ENCODE measurements at places on chromosomes 6 and 20. TPM values are rescaled to one million over a fixed set of nuclear protein-coding genes. Genes with fewer than 3 reads are reported as not detected.

- no peak for DNase-seq
Measured at GRCh38 chr6:121548131-121548530, 112.7 kb downstream of the GJA1 start.

DNA sequence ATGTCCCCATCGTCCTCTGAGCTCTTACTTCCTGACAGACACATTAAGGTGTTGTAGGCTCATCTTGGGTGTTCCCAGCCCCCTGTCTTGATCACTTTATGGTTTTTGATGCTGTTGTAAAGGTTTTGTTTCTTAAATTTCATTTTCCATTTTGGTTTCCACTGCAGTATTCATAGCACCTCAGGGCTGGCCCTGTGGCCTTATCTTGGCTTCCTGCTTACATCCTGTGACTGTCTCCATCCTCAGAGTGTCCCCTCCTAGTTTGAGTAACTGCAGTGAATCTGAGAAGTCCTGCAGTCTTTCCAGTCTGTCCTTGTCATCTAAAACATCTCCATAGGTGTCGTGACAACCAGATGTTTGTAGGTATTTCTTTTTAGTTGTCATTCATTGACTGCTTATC, 50.9 kb downstream of the JARID2 start:
- DNase-seq, result no peak

DNA sequence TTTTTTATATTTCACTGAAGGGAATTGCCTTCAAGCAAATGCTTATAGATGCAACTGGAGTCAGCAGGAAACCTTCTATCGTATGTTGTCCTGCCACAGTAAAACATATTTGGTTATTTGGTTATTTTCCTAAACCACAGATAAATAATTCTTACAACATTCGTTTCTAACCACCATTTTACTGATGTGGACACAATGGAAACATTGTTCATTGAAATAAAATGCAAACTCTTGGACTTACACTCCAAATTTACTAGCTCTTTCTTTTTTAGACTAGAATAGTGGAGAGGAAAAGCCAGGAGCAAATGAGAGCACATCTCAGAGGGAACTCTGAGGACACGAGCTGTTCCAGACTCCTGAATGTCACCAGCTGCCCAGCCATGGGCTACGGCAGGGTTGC, 114.8 kb downstream of the RPS12 start:
- DNase-seq, result no peak

- no peak for DNase-seq
Measured at GRCh38 chr6:56289721-56290120, 42.3 kb upstream of the COL21A1 start.

- no peak for DNase-seq
Measured at GRCh38 chr6:114524081-114524480, 181.3 kb upstream of the HS3ST5 start.

DNA sequence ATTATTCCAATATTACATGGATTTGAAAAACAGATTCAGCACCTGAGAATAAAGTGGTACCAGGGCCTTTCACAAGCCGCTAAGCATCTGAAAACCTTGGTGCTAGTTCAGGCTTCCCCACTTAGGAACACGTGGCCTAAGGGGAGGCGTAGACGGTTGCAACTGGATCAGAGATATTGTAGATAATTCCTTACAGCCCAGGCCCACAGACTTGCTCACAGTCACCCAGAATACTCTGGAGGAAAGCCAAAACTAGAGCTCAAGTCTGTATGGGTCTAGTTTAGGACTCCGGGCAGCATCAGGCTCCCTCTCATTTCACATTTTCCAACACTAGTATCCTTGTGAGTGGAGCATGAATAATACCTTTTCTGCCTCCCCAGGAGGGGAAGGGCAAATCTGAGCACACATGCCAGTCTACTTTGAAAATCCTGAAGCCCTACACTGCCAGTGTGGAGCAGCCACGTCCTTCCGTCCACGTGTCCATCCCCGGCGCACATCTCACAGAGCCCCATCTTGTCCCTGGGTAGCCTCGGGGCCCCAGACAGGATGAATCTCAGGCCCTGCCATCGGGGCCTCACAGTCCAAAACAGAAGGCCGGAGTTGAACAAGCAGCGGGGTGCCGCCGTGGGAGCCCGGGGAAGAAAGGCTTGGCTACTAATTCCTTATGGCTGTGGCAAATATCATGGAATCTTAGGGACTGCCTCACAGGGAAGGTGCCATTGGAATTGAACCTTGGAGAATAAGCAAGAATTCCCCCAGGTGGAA, 299.3 kb downstream of the NRN1 start:
- DNase-seq, result no peak

- no peak for DNase-seq
Measured at GRCh38 chr6:64041373-64041772, 405.8 kb downstream of the PHF3 start.

DNA sequence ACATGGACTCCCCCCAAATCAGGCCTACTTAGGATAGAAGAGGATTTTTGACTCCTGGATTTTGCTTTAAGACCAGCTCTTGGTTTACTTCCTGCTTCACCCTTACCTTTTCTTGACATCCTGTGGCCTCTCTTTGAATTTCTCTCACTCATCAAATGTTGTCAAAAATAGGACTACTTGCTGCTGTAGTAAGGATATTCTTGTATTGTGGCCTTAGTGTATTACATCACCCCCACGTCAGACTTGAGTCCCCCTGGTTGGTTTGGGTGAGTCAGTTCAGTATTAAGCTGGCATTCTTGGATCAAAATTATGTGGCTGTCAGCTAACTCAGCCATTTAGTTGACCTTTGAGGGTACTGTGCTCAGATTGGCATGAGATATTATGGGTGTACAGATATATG, 1.1 kb downstream of the TPX2 start:
- DNase-seq, result no peak

BEND6 gene
- 5.2 TPM for polyA plus RNA-seq

GRCh38 chr6:137264311-137265075, 45.3 kb upstream of the IFNGR1 start:
- no peak for DNase-seq

GRCh38 chr6:25431306-25431974, 152.3 kb downstream of the CARMIL1 start:
- no peak for DNase-seq

DNA sequence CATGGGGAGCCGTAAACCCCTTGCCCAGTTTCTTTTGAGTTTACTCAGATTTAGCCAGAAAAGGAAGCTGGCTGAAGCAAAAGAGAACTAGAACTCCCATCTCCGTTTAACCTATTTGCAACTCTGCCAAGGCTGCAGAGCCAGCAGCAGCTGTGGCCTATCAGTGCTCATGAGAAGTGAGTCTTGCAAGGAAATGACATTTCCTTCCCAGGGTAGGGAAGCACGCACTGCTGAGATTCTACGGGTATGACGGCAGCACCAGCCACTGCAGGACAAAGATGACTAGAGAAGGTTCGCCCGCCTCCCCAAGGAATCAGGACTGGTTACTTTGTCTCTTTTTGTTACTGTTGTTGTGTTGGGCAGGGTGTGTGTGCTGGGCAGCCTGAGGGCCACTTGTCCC, 47.6 kb downstream of the PPP1R3G start:
- DNase-seq, result peak; percentile 70

BMP7 gene
- 0.07 TPM for polyA plus RNA-seq

PPP1R14C gene
- polyA plus RNA-seq, result 0.30 TPM

GRCh38 chr6:45698046-45698445, 317.6 kb downstream of the CLIC5 start:
- DNase-seq, result no peak

MAS1 gene
- polyA plus RNA-seq, result 0.32 TPM

DNA sequence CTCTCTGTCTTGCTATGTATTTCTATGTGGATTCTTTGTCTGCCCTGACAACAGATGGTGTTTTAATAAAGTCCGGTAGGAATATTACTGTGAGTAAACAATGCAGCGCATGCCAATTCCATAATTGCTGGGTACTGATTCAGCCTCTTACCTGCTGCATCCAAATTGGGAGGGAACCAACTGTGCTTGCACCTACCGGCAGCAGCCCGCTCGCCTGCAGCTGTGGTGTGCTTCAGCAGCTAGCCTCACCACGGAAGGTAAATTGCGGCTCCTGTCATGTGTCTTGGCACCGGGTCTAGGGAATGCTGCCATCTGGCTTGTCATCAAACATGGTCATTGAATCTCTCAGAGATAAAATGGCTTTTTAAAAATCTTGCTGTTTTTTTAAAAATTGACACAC, 704.8 kb upstream of the SLC35B3 start:
- DNase-seq, result peak; percentile 9

DNA sequence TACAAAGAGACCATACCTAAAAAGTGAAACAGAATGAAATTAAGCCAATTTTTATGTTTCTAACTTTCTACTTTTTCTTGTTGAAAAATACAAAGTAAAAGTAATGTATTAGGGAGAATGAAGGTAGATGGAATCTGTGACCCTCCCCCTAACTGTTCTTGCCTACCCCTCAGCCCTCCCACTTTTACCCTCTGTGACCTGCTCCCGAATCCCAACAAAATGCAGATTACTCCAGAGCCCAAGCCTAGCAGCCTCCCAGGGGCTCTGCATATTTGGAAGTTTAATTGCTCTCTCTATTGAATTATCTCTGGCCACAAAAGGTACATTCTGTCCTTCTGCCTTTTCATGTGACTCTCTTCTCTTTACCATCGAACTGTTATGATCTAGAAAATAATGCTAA, 201.5 kb downstream of the PKHD1 start:
- DNase-seq, result no peak

DNA sequence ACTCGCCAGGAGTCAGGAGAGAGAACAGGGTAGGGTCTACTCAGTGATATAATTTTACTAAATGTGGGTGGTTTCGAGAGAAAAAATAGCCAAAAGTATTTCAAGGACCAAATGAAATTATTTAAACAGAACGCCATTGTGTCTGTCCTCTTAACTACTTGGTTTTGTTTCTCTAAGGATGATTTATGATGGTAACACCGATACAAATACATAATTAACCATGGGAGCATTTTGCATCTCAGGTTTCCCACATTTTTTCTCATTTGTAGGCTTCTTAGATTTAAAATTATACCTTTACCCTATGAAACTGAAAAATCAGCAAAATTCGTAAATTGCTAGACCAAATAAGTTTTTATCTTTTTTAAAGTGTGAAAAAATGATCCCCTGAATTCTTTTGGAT, 188.2 kb downstream of the ZFP64 start:
- no peak for DNase-seq

SNRPB gene
- polyA plus RNA-seq, result 41.6 TPM

- DNase-seq, result no peak
Measured at GRCh38 chr20:9518576-9519175, 4.3 kb downstream of the LAMP5 start.

- no peak for DNase-seq
Measured at GRCh38 chr6:25346064-25346463, 66.9 kb downstream of the CARMIL1 start.

DNA sequence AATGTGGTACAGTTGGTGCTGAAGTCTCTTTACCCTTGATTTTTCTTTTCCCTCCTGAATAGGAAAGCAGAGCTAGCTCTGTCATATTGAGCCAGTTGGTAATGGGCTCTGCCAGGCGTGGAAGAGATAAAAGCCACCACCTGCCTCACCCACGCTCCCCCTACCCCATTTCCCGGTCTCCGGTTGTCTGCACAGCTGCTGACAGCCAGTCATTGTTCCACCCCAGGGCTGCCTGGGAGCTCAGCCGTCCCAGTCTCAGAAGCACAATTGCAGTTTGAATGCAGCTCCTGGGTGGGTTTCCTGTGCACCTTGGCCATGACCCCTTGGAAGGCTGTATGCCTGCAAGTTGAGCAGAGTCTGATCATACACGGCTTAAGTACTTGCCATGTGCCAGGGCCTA, 675.2 kb upstream of the FLRT3 start:
- no peak for DNase-seq

WDR46 gene
- 25.5 TPM for polyA plus RNA-seq

GRCh38 chr6:29958921-29959320, 16.6 kb downstream of the HLA-A start:
- no peak for DNase-seq

DNA sequence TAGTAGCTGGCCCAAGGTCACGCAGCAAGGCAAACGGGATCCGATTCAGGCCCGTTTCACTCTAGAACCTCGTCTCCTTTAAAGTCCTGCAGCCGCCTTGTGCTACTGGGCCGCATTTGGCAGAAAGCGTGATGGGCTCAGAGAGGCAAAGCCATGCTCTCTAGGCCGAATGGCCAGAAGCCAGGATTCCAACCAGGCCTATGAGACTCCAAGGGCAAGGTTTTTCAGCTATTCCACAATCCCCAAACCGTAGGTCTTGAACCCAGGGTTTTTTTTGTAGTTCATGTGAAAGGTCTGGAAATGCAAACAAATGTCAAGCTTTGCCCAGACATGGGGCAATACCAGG, 174.1 kb downstream of the PREX1 start:
- DNase-seq, result no peak

GRCh38 chr6:37038292-37039198, 33.1 kb downstream of the FGD2 start:
- DNase-seq, result peak; percentile 84

GRCh38 chr6:87213364-87213763, 58.0 kb downstream of the ZNF292 start:
- DNase-seq, result no peak

PGC gene
- polyA plus RNA-seq, result not detected

CDH22 gene
- 0.11 TPM for polyA plus RNA-seq

- no peak for DNase-seq
Measured at GRCh38 chr20:54167909-54168872, 5.6 kb downstream of the CYP24A1 start.

GRCh38 chr6:132063204-132063603, 112.0 kb upstream of the CCN2 start:
- no peak for DNase-seq

CARMIL1 gene
- polyA plus RNA-seq, result 13.3 TPM

CEP57L1 gene
- 4.9 TPM for polyA plus RNA-seq

- DNase-seq, result no peak
Measured at GRCh38 chr20:53905019-53905819, 165.2 kb downstream of the BCAS1 start.

GRCh38 chr6:127581576-127581975, 4.6 kb downstream of the C6orf58 start:
- DNase-seq, result no peak

DNA sequence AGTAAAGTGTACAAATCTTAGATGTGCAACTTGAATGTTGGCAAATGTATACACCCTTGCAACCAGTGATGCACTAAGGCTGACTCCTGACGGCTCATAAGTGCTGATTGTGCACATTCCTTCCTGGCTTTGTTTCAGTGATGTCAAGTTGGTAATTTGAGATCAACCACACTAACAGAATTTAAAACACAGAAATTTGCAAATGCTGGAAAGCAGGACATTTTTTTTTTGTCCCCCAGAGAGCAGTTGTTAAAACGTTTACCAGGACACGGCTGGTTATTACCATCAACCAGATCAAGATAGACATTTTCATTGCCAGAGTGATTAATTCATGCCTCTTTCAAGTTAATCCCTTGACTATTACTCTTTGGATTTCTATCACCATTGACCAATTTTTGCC, 735.6 kb downstream of the RFPL4B start:
- DNase-seq, result no peak

Data from ovary (tissue), 10 donors.